ENCODE measurements at places on chromosomes 13 and 19.

GRCh38 chr13:39391761-39392160 is 211.2 kb downstream of the LHFPL6 start:
- DNase-seq = no peak

GRCh38 chr19:43711751-43712355 is 4.0 kb upstream of the IRGC start:
- DNase-seq = no peak

GRCh38 chr13:33287142-33287882 is 1.8 kb upstream of the STARD13 start:
- no peak for DNase-seq

DNA sequence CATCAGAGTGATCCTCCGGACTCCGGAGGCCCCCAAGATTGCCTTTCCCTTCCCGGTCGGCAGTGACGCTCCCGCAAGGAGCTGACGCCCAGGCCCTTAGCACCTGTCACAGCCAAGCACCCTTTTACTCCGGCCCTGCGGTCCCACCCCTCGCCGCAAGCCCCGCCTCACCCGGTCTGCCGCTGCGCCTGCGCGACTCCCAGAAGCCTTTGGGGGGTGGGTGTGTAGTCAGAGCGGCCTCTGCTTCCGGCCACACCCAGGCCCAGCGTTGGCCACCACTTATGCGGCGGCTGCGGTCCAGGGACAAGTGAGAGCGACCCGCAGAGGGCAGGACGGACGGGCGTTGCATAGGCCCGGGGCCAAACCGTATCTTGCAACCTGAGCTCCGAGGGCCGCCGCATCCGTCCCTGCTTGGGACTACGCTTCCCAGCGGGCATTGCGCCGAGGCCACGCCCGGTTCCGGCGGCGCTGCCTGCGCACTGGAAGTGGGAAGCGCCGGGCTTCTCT is 441 bp upstream of the ZFP28 start:
- peak; percentile 92 for DNase-seq

- no peak for DNase-seq
Measured at GRCh38 chr19:34588249-34588648, 88.7 kb downstream of the SCGB2B2 start.

GRCh38 chr13:50990818-50991506 is 81.4 kb downstream of the RNASEH2B start:
- no peak for DNase-seq

GRCh38 chr19:29121684-29122083 is 91.3 kb downstream of the UQCRFS1 start:
- DNase-seq = no peak

GRCh38 chr13:80265348-80265747 is 75.6 kb downstream of the SPRY2 start:
- no peak for DNase-seq

DNA sequence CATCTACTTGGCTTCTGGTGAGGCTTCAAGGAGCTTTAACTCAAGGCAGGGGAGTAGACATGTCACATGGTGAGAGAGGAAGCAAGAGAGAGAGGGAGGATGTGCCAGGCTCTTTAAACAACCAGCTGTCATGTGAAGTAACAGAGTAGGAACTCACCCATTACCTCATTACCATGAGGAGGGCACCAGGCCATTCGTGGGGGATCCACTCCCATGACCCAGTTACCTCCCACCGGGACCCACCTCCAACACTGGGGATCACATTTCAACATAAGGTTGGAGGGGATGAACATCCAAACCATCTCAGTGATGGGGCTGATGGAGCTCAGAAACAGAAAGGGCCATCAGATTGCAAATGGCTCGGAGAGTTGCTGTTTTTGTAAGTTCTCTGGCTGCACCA is 12.9 kb downstream of the VSTM2B start:
- DNase-seq = no peak

DNA sequence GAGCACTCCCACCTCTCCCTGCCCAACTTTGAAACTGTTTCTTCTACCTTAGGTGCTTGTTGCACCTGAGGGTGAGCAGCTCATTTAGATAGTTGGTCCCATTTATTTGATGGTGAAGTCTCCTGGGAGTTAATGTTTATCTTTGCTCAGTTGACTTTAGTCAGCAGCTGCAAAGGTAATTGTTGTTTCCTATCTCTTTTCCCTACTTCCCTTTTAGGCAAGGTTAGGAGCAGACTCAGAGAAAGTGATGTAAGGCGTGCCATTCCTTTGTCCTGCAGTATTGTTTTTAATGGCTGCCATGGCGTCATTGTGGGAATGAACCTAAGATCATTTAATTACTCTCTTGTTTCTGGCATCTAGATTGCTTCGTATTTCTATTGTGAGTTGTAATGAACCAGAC is 11.6 kb downstream of the AKAP11 start:
- DNase-seq = no peak

DNA sequence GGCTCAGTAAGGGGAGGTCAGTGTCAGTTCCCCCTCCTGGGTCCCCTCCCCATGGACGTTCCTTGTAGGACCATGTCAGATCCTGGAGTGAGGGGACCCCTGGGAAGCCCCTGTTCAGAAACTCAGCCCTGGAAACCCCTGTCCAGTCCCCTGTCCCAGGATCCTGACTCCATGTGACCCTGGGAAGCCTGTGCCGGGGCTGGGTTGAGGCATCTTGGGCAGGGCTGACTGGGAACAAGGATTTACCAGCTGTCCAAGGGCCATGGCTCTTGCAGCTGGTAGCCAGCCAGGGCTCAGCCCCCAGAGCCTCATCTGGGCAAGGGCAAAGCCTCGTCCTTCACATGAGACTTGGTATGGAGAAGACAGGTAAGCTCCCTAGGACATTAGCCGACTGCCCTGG is 25.1 kb downstream of the CEACAM4 start:
- no peak for DNase-seq

- no peak for DNase-seq
Measured at GRCh38 chr19:33335446-33335845, 33.1 kb upstream of the CEBPA start.

DNA sequence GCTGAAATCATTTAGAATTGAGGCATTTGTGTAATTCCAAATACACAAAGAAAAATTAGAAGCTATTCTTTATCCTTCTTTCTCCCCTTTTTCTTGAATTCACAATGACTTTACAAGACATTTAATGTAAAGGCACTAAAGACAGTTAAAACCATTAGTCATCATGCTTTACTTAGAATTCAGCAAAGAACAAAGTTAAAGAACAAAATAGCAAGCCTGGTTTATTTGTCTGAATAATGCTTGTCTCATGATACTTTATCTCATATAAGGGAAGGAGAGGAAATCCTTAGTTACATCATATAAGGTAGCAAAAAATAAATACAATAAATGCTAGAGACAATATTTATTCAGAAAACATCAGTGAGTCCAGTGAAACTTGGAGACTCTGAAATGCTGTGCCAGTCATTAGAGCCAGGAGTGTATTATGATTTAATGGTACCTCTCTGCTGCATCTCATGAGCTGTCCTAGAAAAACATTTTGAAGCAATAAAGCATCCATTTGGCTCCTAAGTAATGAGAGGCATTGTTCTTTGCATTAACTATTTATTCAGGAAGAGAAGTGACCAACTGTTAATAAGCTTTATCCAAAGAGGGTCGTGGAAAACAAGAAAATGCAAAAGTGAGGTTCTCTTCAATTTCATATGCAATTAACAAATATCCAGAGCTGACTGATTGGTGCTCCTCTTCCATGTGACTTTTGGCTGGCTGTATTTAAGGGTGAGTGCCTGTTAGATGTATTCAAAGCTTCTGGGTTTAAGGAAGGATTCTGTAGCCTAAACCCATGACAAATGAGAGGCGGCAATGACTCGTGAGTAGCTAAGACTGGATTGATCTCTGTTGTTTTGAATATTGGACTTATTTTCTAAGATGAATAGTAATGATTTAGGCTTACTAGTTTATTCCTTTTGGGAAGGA is 105.0 kb downstream of the DGKH start:
- no peak for DNase-seq
